ENCODE measurements at places on chromosomes 1 and 21.

- DNase-seq: no peak
These were observed 10.9 kb downstream of the NRDC start for GRCh38 chr1:51867479-51868232.

- no peak for DNase-seq
These were observed 403.6 kb downstream of the RRAGC start for GRCh38 chr1:38455829-38456530.

- DNase-seq: no peak
These were observed 149.3 kb downstream of the NR5A2 start for GRCh38 chr1:200176798-200177197.

GRCh38 chr1:180937012-180937372 lies 24.3 kb downstream of the KIAA1614 start:
- DNase-seq: no peak

DNA sequence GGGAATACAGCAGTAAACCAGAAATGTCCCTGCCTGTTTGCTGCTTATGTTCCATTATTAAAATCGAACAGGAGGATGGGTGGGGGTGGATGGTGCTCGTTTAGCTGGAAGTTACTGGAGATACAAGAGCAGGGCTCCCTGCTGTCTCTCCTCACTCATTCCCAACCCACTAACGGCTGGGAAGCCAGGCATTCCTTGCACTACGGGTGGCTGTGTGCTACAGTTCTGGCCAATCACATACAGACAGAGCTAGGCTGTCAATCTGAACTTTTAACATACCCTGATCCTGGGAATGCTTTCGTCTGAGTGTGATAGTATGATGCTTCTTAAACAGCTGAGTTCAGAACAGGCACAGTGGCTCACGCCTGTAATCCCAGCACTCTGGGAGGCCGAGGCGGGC lies 7.0 kb downstream of the SIPA1L2 start:
- DNase-seq: no peak

- no peak for DNase-seq
These were observed 444.7 kb upstream of the NFIA start for GRCh38 chr1:60637651-60638050.

DNA sequence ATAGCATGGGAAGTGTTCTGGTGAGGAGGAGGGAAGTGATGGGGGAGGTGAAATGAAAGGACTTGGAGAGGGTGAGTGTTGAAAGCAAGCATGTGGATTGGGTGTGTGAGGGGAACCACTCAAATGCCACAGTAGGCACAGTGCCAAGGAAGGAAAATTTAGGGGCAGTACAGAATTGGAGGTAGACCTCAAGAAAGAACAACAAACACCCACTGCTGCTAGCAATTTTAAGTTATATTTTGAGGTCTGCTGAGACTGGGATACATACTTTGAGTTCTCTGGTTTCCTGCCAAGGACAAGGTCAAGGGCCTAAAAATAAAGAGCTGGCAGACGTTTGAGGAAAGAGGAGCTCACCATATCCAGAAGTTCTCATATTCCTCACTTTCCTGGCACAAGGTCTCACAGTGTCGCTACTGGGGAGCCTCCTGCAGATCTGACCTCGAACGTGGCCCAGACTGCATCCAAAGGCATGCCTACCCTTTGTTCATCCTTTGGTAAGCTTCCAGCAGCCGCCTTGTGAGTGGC lies 104.0 kb downstream of the BRINP2 start:
- no peak for DNase-seq

- no peak for DNase-seq
These were observed 94.2 kb downstream of the ARHGEF10L start for GRCh38 chr1:17633654-17634053.

GRCh38 chr1:41444785-41445184 lies 39.7 kb downstream of the EDN2 start:
- DNase-seq: no peak

GRCh38 chr1:214844319-214844718 lies 238.2 kb upstream of the KCNK2 start:
- no peak for DNase-seq

DNA sequence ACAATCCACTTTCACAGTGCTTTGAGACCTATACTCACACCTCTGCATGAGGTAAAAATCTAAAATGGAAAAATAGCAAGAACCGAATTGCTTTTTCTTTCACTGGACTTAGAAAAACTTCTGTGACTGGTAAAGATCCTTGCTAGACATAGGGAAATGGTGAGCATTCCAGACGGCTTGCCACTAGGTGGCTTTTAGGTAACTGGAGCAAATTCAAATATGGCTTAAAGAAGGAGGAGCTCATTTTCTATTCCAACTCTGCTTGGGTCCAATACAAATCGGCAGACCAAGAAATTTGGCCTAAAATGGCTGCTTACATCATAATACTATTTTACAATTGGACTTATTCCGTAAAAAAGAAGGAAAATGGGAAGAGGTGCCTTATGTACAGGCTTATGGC lies 977.9 kb downstream of the ADGRL2 start:
- DNase-seq: no peak

- no peak for DNase-seq
These were observed 194.7 kb downstream of the DISC1 start for GRCh38 chr1:231821281-231821680.

DNA sequence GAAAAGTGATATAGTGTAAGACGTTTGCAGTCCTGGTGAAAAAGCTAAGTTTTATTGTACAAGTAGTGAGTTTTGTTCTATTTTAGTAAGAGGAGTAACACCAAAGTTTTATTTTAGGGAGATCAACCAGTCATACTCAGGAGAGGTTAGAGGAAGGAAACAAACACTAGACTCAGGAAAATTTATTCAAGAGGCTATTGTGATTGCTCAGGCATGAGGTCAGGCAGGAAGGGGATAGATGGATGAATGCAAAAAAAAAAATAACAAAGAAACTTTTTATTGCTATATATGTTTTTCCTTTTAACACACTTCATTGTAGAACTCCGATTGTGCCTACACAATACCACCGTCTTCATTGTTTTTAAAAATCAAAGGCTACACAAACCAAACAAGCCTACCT lies 189.0 kb downstream of the LYPLAL1 start:
- DNase-seq: no peak

DNA sequence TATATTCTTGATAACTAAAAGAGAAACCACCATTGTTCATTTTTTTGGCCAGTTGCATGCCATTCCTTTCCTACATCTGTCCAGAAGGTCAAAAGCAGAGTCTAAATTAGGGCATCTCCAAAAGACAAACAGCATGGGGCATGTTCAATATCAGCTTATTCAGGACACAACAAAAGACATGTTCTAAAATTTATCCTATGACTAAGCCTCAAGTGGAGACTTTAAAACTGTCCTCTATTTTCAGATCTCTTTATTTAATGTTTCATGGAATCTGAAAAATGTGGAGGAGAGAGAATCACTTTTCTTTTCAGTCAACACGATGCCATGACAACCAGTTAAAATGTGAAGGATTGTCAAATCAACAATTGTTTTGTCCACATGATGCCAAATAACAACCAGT lies 303.4 kb upstream of the PRMT6 start:
- DNase-seq: no peak

GRCh38 chr1:152626744-152627143 lies 3.8 kb upstream of the LCE3A start:
- DNase-seq: no peak

DNA sequence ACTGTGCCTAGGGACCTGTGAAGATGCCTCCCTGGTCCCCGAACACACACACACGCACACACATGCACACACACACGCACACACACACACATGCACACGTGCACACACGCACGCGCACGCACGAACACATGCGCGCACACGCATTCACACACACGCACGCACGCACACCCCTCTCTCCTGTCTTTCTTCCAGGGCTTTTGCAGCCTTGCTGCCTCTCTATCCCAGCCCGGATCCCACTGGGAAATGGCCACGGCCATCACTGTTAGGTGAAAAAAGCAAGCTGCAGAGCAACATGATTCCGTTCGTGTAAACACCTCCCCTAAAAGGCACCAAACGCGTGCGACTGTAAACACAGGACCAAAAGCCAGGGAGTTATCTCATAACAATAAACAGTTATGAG lies 39.7 kb downstream of the NKAIN1 start:
- DNase-seq: no peak

GRCh38 chr21:45640001-45640887 lies 3.3 kb upstream of the PCBP3 start:
- no peak for DNase-seq

DNA sequence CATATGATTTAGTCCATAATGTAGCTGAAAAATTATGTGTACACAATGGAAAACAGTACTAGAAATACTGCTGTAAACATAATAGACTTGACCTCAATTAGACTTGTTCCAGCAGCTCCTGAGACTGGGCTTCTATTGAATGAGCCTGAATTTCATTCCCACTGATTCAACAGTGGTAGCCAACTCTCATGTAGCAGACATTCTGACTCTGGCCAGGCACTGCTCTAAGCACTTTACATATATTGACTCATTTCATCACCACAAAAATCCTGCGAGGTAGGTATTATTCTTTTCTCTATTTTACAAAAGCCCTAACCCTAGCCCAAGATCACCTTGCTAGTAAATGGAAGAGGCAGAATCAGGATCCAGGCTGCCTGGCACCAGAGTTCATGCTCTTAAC lies 12.8 kb upstream of the CTSS start:
- no peak for DNase-seq

GRCh38 chr1:33797849-33798248 lies 66.0 kb upstream of the HMGB4 start:
- no peak for DNase-seq

- no peak for DNase-seq
These were observed 892.5 kb downstream of the PLA2G4A start for GRCh38 chr1:187721216-187721615.

DNA sequence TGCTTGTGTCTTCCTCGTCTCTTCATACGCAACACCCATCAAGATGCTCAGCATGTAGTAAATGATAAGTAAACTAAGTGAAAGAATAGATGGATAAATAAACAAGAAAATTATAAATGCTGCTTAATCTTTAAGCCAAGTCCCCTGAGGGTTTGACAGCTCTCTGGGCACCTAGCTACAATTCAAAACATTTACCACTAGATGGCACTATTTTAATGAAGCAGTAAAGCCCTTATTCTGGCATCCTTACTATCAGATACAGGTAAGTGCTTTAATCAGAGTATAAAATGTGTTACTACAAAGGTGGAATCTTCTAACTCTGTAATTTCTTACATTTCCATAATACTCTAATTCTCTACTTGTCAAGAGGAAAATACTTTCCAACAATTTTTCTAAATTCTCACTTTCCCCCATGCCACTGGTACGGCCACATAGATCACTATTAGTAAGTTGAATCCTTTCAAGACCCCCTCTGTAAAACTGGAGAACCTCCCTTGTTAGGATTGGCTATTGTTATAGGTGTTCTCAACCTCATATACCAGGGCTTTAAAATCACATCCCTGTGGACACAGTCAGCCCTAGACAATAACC lies 137.8 kb downstream of the BARHL2 start:
- DNase-seq: no peak

DNA sequence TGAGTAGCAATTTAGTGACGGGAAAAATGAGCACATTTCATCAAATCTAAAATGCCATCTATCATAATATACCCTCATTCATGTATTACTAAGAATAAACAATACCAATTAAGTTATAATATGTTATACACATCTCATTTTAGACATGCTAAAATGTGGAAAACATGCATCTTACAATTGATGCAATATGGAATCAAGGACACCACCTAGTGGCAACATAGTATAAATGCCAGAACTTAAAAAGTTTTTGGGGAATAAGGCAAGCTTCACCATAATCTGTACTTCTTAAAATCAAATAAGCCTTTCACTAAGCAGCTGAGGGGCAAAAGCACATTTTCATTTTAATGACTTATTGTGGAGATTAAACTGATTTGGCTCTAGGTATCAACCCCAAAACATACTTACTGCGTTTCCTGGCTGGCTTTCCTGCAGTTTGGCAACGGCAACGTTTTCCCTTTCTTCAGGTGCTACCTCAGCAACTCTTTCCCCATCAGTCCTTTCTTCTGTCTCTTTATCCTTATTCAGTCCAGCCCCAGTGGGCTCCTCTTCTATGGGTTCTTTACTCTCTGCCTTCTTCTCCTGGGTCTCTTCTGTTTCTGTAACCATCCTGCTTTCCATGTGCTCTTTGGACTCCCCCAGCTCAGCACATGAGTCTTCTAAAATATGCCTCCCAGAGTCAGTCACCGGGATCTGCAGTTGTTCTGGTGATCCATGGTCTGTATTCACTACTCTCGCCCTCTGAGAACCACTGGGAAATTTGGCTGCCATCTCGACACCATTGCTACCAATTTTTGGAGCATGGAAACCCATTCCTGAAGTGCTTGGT lies 11.4 kb downstream of the SDE2 start:
- no peak for DNase-seq

DNA sequence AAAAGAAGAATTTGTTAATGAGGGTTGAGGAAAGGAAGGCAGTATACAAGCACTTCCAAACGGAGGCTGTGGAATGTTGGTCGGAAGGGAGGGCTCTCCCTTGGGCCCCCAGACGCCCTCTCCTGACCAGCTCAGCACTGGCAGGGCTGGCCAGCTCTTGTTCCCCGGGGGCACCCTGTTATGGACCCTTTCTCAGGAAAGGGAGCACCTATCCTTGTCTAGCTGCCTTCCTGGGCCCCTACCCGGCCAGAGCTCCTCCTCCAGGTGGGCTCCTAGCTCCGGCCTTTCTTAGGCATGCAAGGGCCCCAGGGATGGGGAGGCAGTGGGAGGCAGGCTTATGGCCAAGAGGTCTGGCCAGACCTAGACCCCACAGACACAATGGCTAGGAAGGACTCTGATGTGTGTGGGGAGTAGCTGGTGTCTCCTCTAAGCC lies 926 bp downstream of the BLACAT1 start:
- DNase-seq: no peak

DNA sequence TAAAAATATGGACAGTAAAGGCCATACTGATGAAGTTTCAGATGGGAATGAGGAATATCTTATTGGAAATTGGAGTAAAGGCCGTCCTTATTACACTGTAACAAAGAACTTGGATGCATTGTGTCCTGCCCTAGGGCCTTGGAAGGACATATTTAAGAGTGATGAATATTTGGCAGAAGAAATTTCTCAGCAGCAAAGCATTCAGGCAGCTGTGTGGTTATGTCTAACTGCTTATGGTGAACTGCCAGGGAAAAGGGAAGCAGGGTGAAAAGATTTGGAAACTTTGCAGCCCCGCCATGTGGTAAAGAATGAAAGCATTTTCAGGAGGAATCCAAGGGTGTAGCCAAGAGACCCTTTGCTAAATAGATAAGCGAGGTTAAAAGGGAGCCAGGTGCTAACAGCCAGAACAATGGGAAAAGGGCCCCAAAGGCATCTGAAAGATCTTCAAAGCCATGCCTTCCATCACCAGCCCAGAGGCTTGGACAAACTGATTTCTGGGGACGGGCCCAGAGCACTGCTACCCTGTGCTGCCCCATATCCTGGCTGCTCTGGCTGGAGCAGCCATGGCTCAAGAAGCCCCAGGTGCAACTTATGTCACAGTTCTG lies 200.0 kb downstream of the PTPRU start:
- no peak for DNase-seq

Measured in stimulated activated CD8-positive, alpha-beta memory T cell treated with anti-CD3 and anti-CD28 coated beads, Interleukin-4, amount 100 ng/mL, for 4 hours (primary cell).